ENCODE measurements at places on chromosomes 1 and 21. TPM values are rescaled to one million over a fixed set of nuclear protein-coding genes. Genes with fewer than 3 reads are reported as not detected.

DNA sequence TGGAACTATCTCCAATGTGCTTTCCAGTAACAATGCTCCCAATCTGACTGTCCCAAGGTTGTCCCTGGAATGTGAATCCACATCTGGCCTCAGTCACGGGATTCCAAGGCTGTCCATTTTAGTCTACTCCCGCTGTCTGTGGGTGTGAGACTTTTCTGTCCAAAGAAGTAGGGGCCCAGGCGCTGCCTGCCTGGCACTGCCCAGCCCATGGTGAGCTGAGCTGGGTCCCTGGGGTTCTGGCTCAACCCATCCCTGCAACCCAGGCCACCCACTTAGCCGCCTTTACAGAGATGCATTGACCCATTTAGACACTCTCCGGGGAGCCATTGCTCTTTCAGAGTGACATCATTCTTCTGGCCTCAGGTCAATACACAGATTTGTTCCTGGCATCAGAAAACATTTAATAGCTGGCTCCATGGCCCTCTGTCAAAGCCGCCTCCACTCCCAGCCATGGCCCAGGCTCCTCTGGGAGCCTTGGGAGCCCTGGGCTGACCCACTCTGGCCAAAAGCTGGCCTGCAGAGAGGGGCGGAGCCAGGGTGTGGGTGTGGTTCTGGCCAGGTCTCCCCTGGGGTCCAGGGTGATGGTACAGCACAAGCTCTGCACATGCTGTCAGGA lies 47.2 kb upstream of the PAX7 start:
- peak; percentile 39 for DNase-seq

GRCh38 chr1:80050085-80050484 lies 1043.6 kb upstream of the ADGRL4 start:
- no peak for DNase-seq

- no peak for DNase-seq
These were observed 4.4 kb downstream of the THEM5 start for GRCh38 chr1:151849126-151849525.

DNA sequence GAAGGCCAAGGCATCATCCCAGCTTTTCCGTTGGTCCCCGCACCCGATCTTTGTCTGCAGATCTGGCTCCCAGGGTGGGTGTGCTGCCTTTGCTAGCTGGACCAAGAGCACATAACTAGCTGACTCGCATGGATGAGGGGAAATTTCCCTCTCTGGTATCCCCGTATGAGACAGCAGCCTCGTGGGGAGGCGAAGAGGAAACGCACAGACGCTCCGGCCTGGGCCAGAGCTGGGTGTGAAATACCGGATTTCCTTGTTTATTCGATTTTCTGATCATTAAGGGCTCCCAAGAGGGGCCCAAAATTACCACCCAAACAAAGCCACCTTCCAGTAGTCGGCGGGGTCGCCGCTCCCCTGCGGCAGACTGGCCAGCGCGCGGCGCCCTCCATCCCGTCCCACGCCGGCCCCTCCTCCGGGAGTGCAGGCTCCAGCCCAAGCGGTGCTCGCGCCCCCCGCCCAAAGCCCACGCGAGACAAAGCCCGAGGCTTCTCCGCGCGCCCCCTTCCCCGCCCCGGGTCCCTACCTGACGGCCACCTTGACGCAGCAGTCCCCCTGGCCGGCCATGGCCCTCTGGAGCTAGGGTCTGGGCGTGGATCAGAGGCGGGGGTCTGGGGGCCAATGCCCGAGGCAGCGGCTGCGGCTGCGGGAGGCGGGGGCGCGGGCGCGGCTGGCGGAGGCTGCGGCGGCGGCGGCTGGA lies 546 bp downstream of the KIF21B start:
- no peak for DNase-seq

Gene GOLPH3L
- polyA plus RNA-seq, result 11.5 TPM

Gene FCRL3
- 0.03 TPM for polyA plus RNA-seq

Gene RNF186
- polyA plus RNA-seq, result 0.08 TPM

DNA sequence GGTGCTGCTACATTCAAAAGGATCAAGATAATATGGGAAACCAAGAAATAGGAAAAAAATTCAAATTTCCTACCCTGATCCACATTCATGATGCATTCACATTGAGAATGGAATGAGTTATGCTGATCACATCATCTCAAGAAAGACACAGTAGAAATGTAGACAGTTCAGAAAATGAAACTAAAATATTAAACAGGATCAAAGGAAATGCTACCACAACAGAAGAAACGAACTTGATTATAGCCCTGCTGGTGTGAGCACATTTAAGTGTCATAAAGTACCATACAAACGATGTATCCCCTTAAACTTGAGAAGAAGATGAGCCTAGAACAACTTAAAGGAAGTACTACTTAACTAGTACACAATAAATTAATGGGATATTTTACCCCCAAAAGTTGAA lies 21.3 kb downstream of the SYDE2 start:
- DNase-seq, result no peak

Gene PADI4
- not detected for polyA plus RNA-seq

GRCh38 chr1:6651909-6652308 lies 27.2 kb downstream of the THAP3 start:
- DNase-seq, result no peak
